ENCODE measurements at places on chromosomes 3 and 15.

DNA sequence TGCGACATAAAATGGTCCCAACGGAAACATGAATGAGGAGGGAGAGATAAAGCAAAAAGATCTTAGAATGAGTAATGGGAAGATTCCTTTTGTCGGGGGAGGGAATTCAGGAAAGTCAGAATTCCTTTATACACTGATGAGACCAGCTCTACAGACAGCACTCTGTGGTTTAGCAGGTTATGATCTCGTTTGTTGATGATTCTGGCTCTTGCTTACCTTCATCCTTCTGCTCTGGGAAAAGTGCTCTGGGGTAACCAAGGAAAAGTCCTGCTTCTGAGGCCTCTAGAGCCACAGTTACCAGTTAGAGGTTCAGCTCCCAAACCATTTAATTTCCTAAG lies 150.7 kb upstream of the NR2E3 start:
- DNase-seq: no peak

DNA sequence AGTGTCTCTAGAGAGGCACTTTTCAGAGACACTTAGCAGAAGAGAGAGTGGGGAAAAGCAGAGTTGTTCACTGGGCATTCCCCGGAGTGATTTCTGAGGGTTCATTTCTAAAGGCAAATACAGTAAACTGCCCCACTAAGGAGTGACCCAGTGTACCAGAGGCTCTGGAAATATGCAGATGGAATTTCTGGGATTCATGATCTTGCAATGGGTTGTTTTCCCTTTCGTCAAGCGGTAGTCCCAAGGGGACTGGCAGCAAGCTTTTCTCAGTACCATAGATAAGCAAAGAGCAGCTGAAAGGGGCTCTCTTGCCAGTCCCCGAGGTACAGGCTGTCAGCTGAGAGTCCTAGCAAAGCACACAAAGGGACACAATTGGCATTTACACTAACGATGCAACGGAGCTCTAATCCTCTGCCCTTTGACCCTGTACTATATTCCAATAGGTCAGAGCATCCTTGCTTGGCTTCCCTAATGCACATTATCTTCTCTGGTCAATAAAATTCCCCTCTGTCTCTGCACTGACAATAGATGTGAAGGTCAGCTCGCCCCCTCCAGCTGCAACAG lies 155.6 kb downstream of the SEMA6D start:
- DNase-seq: no peak

GRCh38 chr15:29046281-29046810 lies 160.6 kb downstream of the APBA2 start:
- no peak for DNase-seq

DNA sequence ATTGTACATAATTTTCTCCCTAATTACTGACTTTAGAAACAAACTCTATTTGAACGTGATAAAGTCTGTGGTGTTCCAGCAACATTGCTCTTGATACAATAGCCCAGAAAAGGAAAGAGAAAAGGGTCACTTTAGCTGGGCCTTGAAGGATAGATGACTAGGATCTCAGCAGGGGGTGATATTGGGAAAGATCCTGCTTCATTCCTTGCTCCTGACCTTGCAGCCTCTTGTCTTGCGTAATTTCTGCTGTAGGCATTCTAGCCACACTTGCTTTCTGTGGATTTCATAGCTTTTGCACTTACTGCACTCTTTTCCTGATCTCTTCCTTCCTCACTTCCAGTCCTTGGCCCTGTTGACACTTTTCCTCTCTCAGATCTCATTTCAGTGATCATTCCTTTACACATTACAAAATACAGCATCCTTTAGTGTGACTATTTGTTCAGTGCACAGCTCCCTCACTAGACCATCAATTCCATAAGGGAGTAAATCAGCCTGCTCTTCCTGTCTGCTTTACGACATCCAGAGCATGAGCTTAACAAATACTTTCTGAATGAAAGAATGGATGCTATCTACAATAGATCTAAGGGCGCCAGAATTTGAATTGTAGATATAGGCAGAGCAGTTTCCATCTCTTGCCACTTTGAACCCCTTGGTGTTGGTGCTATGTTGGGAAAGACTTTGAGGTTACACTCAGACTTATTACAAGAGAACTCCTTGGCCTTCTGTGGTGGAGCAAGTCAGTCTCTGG lies 559.6 kb upstream of the MDFIC2 start:
- peak; percentile 55 for DNase-seq

- DNase-seq: peak; percentile 10
Observed at GRCh38 chr3:87260270-87260669, 16.1 kb downstream of the POU1F1 start.

- no peak for DNase-seq
Observed at GRCh38 chr3:185940951-185941350, 3.1 kb upstream of the TRA2B start.

GRCh38 chr3:195151866-195152541 lies 119.0 kb downstream of the XXYLT1 start:
- no peak for DNase-seq

GRCh38 chr3:27486336-27486735 lies 2.2 kb upstream of the SLC4A7 start:
- DNase-seq: no peak

DNA sequence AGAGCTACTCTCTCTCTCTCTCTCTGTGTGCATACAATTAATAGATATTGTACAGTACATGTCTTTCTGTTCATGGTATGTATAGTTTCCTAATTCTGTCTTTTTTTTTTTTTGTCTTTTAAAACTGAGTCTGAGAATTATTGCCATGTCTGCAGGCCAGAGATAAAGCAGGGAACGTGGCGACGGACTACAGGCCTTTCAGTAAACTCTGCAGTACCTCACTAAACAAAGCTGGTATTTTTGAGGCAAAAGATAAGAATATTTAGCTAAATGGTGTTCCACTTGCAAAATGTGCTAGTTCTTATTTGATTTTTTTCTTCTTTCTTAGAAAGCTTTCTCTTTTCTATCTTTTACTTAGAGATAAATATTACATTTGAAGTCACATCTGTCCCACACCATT lies 44.0 kb upstream of the EHHADH start:
- no peak for DNase-seq

GRCh38 chr15:74442604-74443003 lies 8.8 kb upstream of the SEMA7A start:
- no peak for DNase-seq

DNA sequence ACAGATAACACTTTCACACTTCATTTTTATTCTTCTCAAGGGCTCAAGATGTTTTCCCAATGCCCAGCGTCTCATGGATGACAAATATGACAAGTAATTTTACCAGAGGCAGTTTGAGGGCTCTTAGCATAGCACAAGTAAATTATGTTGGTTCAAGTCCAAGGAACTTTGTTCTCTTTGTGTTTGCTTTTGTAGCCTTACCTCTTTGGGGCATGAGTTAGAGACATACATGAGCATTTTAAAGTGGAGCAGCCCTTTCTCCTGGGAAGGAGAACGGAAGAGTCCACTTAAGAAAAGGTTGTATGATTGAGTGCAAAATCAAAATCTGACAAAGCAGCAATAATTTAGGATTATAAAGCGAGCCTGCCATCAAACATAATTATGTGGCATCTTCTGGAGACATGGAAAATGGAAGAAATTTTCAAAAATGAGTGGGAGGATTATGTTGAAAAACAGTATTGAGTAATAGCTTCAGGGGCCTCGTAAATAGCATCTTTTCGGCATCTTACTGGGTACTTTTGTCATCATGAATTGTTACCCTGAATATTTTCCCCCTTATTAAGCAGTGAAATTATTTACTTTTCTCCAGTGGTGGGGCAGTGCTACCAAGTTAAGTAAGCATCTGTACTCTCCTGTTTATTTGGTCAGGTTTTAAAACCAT lies 65.9 kb downstream of the PGPEP1L start:
- DNase-seq: no peak

- DNase-seq: no peak
Observed at GRCh38 chr3:98788651-98789050, 25.5 kb downstream of the ST3GAL6 start.

DNA sequence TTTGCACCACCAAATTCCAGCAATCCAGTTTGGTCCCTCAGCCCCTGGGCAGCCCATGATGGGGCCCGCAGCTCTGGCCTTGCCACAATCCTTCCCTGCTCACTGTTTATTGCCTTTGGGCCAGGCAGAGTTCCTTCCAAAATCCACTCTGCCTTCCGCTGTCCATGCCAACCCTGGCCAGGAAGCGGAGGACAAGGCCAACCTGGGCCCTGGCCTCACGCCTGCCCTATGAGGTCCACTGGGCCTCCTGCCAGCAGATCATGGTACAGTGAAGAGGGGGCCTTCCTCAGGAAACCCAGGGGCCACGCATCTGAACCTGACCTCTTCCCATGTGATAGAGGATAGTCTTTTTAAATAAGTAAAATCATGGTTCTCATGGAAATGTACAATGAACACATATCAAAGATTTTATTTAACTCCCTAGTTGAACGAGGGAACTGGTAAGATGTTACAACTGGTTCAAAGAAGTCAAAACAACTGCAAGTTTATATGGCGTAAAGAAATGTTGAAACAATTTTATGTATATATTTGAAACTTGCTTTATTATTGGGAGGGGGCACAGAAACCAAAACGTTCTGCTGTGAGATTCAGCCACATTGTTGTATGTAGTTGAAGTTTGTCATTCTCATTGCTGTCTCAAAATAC lies 95.8 kb upstream of the TNFAIP8L3 start:
- no peak for DNase-seq

DNA sequence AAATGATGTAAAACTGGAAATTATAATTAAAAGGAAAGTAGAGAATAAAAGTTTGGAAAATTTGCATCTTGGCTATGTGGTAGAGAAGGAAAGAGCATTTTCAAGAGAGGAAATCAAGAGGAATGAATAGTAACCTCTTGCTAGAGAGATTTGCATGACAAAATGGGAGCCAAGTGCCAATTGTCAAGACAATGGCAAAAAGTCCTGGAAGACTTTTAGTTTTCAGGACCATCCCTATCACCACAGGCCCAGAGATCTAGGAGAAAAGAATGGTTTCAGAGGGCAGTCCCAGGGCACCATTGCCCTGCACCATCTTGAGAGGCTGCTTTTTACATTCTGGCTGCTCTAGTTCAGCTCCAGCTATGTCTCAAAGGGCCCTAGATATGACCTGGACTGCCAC lies 1427.6 kb downstream of the ZPLD1 start:
- no peak for DNase-seq

GRCh38 chr3:153138276-153139210 lies 23.5 kb upstream of the RAP2B start:
- no peak for DNase-seq

GRCh38 chr3:123821920-123822319 lies 62.2 kb downstream of the MYLK start:
- no peak for DNase-seq

GRCh38 chr3:119322021-119322834 lies 28.0 kb downstream of the ARHGAP31 start:
- no peak for DNase-seq

DNA sequence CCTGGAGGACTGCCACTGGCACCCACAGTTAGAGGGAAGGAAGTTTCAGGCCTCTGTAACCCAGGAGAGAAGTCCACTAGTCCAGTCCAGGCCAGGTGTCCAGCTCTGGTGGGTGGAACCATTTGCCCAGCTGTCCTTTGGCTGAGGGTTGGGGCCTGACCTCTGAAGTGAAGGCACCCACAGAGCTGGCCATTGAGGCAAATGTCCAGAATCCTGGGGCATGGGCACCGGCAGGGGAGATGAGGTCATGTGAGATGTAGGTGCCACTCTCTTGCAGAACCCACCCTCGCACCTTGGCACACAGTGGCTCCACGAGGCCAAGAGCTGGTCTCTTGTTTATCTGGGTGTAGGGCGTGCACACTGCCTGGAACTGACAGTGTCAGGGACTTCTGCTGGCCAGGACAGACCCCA lies 162.8 kb downstream of the SMAD6 start:
- DNase-seq: no peak

DNA sequence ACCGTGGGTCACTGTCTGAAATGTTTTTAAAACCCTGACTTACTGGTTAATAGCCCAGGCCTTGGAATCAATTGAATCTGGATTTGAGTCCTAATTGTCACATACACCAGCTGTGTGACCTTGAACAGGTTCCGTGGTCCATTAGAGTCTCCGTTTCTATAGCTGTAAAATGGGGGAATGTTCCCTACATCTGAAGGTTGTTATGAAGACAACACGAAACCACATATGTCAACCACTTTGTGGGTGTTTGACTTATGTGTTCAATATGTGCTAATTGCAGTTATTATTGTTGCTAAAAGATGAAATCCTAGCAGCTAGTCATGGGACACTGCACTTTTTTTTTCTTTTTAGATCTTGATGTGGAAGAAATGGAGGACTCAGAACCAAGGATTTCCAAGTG lies 35.3 kb downstream of the ZBTB38 start:
- no peak for DNase-seq

DNA sequence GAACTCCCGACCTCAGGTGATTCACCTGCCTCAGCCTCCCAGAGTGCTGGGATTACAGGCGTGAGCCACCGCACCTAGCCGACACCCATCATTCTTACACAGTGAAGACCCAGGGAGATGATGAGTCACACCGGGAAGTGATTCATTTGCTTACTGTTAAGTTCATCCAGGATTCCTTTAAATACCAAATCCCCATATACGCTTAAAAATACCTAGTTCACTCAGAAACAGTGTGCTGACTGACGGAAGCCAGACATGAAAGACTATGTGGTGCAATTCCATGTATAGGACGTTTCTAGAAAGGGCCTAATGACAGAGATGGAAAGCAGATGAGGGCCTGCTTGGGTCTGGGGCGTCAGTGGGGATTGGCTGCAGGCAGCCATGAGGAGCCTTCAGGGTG lies 75.2 kb downstream of the APBA2 start:
- no peak for DNase-seq

- no peak for DNase-seq
Observed at GRCh38 chr3:36823806-36824205, 59.5 kb upstream of the DCLK3 start.

GRCh38 chr3:141544697-141545096 lies 57.9 kb downstream of the RASA2 start:
- DNase-seq: no peak

DNA sequence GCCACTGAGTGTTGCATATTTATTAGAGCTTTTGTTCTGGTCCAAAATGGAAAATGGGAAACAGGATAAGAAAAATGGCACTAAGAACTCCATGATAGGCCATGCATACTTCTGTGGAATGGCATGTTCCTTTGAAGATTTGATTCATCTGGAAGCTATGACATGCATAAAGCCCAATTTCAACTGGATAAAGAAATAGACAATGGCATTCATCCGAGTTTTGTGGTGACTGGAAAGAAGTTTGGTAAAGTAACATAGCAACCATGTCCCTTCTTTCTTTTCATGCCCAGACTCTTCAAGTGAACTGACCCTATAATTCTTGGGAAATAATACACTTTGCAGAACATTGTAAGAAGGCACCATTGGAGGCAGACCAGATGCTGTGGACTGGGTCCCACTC lies 368.4 kb upstream of the IL12A start:
- DNase-seq: no peak

- no peak for DNase-seq
Observed at GRCh38 chr3:144221761-144222160, 250.1 kb downstream of the DIPK2A start.

DNA sequence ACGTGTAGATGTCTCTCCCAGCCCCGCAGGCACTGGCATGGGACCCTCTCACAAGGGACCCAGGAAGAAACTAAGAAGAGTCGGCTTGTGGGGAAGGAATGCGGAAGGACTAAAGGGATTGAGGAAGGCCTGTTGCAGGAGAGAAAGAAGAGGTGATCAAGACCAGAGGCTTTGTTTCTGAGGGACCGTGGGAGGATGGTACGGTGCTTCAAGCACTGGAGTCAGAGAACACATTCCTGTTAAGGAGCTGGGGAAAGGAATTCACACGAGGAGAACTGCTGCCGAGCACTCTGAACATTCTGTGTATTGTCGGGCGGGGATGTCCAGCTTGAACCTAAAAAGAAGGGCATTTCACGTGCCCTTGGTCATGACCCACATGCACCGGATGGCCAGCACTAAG lies 91.4 kb downstream of the TAMM41 start:
- no peak for DNase-seq

All from brain pericyte (primary cell).